ENCODE measurements at places on chromosomes 2 and 18.

- no peak for DNase-seq
These were observed 4.2 kb upstream of the INO80B start for GRCh38 chr2:74450570-74451190.

DNA sequence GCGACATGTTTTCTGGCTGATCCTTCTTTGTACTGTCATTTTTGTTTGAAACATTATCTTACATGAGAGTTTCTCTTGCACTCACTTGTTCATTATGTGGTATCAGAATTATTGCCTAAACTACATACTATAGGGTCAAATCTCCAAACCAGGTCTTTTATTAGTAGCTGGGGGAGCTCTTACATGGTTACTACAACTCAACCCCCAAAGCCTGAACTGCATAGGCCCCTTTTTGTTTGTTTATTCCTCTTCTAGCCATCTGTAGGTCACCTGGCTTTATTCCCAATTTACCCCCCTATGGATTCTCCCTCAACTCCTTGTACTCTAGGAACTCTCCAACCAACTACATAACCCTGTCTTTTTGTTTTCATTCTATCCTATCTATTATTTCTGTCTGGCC is 46.7 kb downstream of the PUM2 start:
- no peak for DNase-seq

- DNase-seq, result no peak
These were observed 122.0 kb upstream of the COPS8 start for GRCh38 chr2:236963631-236964182.

DNA sequence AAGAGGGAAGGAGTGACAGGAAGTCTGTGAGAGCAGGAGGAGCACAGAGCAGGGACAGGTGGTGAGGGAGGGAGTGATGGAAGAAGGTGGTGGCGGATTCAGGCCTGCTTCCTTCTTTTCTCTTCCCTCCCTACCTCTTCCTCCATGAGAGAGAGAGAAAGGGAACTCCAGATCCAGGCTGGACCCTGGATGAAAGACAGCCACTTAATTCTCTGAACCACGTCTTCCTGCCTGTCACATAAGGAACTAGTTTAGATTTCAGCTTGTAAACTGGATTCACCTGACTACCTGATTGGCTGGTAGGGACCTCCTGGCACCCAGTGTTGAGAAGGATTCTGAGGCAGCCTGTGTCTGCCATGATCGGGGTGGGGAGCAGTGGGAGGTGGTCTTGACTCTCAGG is 48.9 kb downstream of the PAX8 start:
- no peak for DNase-seq

DNA sequence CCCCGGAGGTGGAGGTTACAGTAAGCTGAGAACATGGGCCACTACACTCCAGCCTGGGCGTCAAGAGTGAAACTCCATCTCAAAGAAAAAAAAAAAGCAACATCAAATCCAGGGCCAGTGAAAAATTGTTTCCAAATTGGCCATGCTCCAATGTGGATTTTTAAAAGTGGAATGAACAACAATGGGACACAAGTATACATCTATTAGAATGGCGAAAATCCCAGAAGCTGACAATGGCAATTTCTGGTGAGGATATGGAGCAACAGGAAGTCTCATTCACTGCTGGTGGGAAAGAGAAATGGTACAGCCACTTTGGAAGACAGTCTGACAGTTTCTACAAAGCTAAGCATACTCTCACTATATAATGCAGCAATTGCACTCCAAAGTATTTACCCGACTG is 161.4 kb downstream of the UXS1 start:
- DNase-seq, result no peak

DNA sequence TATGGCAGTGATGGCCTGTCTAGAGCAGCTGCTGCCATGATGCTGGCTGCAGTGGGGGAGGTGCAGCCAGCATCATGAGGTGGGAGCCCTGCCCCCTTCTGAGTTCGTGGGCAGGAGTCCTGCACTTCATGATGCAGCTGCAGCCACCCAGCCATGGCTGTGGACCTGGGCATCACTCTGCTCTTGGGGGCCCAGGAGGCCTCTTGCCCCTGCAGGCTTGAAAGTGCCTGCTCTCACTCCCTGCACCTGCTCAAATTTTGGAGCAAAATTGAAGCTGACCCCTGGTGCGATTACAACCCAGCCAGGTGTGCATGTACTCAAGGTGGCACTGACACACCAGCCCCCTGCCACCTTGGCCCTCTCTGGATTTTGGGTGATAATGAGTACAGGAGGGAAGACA is 712.9 kb downstream of the NUP35 start:
- no peak for DNase-seq

- no peak for DNase-seq
These were observed 110.2 kb upstream of the CDH2 start for GRCh38 chr18:28287146-28287545.

DNA sequence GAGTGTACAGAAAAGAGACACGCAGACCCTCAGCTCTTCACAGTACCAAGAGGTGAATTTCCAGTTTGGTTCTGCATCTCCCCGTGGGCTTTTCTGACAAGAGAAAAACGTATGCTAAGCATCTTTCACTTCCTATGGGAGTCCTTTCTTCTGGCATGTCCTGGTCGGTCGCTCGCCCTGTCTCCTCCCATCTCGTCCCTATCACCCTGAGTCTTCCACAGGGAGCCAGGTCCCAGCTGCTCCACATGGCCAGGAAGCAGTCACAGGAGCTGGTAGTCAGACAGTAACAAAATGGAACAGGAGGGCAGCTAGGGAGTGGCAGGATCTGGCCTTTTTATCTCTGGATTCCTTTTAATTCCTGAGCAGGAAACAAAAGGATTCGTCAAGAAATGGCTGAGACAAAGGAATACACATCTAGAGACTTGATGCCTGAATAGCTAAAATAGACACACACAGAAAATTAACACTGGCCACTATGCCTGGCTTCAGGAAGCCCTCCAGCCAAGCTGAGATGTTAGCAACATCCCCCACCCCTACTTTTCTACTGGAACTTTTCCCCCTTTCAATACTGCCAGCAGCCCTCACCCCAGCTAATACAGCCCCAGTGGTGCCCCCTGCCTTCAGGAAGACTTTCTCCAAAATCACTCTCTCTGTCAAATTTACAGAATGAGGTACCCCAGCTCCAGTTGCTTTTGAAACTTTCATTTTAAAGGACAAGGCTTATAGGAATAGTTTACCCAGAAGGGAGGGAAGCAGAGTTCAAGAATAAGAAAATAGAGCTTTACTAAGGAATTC is 136.1 kb downstream of the DNER start:
- no peak for DNase-seq

DNA sequence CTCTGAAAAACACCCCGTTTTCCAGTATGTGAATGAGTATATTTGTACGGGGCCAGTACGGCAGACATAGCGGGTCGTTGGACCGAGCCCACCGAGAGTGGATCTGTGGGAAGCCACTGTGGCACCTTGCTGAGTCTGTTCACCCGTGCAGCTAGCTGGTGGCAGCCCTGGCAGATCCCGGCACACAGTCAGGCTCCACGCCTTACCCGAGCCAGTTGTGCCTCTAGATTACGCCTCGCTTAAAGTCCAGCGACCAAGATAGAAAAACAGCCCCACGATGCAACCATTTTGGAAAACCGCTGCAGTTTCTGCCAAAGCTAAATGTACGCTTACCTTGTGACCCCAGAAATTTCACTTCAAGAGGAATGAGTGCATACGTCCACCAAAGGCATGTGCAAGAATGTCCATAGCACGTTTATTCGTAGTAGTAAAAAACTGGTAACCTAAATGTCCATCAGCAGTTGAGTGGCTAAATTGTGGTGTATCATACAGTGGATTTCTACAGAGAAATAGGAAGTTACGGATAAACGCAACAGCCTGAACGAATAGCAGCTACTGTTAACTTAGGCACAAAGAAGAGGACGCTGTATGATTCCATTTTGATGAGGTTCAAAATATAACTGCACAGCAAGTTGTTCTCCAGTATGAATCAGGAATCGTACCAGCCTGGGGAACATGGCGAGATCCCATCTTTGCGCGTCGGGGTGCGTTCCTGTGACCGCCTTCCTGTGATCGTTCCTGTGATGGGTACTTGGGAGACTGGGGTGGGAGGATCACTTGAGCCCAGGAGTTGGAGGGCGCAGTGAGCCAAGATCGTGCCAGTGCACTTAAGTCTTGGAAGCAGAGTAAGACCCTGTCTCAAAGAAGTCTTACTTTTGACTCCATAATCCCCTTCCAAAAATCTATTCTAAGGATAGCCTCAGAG is 688 bp upstream of the WDR33 start:
- DNase-seq, result peak; percentile 45

DNA sequence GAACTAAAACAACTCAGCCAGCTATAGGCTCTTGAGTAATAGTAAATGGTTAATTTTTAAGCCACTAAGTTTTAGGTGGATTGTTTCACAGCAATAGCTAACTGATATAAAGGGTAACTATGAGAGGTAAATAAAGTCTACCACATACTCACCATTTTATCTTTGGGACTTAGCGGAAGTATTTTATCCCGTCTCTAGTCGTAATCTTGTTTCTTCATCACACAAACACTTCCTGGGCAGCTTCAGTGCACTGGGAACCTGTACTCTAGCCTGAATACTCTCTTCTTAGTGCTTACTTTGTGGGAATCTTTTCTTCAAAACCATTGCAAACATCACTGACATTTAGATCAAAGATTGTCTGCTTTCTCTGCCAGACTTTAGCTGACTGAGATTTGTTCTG is 360.5 kb downstream of the EPHA4 start:
- no peak for DNase-seq

DNA sequence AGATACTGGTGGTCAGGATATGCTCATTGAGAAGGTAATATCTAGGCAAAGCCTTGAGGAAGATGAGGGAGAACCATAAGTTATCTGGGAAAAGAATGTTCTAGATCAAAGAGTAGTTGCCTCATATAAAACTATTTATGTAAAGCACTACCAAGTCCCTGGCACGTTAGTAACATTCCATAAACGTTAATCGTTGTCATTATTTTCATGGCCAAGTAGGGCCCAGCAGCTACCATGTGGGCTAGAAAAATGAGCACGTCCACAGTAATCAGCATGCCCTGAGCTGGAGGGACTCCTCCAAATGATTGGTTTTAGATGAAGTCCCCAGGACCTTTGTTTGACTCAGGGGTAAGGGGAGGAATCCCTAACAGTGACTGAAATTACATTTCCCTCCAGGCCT is 32.7 kb upstream of the AFTPH start:
- no peak for DNase-seq

DNA sequence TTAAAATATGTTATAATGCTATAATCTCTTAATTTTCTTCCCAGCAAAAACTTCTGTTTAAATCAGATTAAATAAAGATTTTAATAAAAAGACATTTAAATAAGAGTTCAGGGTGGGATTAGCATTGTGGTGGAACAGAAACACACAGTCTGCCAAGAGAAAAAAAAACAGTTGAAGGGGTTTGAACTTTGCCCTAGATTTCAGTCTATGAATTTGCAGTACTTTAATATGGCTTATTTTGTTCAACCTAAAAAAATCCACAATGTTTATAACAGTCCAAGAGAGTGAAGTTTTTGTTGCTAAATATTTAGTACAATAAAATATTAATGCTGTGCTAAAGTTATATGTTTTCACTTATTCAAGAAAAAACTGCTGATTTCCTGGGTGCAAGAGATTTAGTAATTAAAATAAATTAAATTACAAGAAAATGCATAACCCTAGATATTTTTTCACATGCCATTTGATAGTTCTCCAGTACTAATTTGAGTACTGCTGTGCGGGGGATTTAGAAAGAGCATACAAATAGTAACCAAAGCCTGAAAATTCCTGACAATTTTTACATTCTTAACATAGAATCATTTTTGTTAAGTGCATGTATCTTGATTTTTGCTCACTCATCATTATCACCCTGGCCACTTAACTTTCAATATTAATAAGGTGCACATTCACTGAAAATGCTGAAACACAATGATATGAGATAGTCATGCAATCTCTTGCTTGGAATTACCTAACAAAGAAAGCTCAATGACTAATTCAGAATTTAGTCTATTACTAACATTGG is 52.6 kb downstream of the SLC40A1 start:
- DNase-seq, result no peak

DNA sequence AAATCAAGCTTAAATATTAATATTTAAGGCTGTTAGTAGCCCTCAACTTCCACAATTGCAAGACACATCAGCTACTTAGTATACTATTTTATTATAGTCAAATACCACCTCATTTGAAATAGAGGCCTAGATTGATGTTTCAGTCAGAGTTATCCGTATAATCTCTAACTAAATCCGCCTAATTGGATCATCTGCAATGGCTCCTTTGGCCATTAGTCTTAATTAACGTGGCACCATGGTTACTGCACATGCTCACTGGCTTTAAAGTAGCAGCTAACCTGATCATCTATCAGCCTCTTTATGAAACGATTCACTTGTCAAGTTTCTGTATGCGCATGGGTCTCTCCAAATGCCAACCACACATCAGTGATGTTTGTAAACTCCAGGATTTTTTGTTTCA is 112.3 kb downstream of the COLEC12 start:
- DNase-seq, result no peak

- no peak for DNase-seq
These were observed 570.8 kb upstream of the CRIM1 start for GRCh38 chr2:35784777-35785176.

GRCh38 chr2:54957321-54957999 is 92.8 kb downstream of the RTN4 start:
- no peak for DNase-seq

DNA sequence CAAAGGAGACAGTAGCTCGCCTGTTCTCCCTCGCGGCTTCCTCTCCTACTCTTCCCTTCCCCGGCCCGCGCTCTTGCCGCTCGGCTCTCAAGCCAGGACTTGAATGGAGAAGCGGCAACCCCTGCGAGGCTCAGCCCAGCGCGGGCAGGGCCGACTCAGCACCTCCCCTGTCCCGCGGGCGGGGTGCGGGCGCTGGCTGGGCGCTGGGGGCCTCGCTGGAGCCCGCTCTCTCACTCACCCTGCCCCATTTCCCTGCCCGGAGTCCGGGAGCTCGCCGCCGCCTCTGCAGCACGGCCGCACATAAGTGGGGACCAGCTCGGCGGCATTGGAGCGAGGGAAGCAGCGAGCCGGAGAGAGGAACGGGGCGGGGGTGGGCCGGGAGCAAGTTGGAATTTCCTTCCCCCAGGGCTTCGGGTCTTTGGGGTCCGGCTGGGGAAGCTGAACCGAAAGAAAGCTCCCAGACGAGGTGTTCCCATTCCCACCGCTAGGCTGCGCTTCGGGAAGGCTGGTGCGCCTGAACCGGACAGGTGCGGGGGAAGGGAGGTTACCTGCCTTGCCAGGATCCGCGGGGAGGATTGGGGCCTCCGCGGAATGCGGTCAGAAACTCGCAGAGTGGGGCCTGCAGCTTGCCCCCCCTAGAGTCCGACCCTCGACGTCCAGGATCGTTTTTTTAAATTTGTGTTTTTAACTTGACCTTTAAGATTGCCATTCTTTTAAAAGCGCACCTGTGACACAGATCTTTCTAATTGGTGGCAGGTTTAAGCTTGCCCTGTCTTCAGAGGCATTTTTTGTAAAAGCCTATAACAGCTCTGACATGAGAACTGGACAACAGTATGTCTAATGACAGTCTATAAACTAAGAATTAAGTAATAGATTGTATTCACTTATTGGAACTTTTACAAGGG is at the start of gene COBLL1:
Gene COBLL1, minus strand, starts transcription at position 105 of the 905 bp plus-strand sequence. CDS start 627 bp downstream, outside the sequence.
- DNase-seq, result peak; percentile 60

DNA sequence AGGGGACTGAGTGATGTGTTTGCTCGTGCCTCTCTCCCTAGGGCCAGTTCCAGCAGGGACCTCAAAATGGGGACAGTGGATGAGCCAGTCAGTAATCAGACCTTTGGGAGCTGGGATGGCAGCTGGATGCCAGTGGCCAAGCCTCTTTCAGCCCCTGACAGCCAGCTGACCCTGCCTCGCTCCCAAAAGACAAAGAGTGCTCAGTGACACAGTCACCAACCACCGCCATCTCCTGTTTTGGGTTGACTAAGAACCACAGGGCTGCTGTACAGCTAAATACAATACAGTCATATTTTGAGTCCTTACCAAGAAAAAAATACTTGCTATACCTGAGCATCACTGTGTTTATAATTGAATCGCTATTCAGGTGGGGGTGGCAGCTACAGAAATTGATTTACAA is 75.7 kb downstream of the POU3F3 start:
- DNase-seq, result no peak

All from hematopoietic multipotent progenitor cell treated with erythropoietin and hydrocortisone succinate and interleukin-3 and kit ligand, for 15 days (in vitro differentiated cells).